OCI-LY7 (cell line): ENCODE measurements at places on chromosomes 5 and 9.
A peak's percentile ranks its signal among the peaks of the same experiment; 100 is the strongest.

- DNase-seq, result no peak
Observed at GRCh38 chr9:104907278-104907951, 20.5 kb downstream of the ABCA1 start.

GRCh38 chr9:101434998-101435397 lies 576 bp downstream of the ALDOB start:
- DNase-seq, result no peak

DNA sequence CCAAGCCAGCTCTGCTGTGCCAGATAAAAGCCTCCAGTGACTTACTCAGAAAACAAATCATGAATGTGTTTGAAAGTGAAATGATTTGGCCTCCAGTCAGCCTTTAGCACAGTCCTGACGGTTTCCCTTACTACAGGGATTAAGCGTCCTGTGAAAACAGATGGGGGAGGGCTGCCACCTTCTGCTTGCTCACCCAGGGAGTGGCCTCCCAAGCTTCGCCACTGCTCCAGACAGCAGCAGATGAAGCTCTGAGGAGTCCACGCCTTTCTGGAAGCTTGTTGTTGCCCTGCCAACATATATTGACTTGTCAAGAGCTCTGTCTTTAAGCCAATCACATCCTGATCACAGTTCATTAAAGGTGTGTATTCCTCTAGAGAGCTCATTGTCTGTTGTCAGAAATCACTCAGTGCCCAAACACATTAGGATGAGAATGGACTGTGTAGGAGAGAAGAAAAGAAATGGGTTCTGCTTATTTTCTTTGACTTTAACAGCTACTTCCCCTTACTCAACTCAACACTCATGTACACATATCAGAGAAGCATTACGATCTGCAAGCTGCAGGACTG lies 4.9 kb upstream of the FYB1 start:
- DNase-seq, result no peak

GRCh38 chr9:38278931-38279679 lies 113.4 kb upstream of the ALDH1B1 start:
- DNase-seq, result no peak

DNA sequence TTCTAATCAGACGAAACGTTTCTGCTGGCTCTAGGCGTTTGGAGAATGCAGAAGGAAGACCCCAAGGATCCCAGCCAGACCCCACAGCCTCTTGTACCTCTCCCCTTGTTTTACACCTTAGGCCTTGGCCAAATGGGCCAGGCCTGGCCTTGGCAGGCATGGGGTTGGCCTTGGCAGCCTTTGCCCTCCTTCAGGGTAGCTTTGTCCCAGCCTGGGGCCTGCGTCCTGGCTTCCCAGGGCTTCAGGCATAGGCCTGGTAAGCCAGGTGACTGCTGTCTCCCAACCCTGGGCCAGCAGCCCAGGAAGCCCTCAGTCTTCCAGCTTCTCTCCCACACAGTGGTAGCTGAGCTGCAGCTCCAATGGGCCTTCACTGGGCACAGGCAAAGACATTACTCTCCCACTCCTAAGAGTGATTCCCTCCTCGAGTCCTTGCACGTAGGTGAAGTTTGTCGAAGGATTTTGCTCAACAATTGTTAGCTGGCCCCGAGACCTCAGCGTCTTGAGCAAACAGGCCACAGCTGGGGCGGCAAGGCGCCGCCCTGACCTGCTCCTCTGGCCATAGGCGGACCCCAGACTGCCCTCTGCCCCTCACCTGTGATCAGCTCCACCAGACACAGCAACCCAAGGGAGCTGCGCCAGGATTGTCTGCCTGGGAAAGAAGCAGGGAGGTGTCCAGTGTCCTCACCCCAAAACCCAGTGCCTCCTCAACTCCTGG lies 1.1 kb upstream of the PITX1 start:
- no peak for DNase-seq

GRCh38 chr5:140213370-140213983 lies 38.5 kb downstream of the CYSTM1 start:
- DNase-seq, result no peak

DNA sequence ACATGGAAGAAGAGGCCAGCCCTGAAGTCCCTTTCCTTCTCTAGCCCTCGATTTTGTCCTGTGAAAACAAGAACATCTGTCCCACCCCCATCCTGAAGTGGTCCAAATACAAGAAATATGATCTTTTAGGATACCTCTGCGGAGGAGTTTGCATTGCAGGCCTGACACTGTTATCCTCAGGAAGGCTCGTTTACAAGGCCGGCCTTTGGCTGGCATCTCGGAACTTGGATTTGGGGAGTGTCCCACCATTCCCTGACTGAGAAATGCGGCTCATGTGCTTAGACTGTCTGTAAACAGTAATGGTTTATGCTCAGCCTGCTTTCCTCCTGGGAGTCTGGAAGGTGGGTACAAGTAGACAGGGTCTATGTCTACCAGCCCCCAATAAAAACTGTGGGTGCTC lies 26.4 kb downstream of the WHRN start:
- DNase-seq, result no peak

- no peak for DNase-seq
Observed at GRCh38 chr5:17232405-17232804, 15.0 kb downstream of the BASP1 start.

- no peak for DNase-seq
Observed at GRCh38 chr5:143261748-143262392, 141.6 kb downstream of the NR3C1 start.

- no peak for DNase-seq
Observed at GRCh38 chr5:17620627-17621026, 10.4 kb downstream of the TAF11L12 start.

DNA sequence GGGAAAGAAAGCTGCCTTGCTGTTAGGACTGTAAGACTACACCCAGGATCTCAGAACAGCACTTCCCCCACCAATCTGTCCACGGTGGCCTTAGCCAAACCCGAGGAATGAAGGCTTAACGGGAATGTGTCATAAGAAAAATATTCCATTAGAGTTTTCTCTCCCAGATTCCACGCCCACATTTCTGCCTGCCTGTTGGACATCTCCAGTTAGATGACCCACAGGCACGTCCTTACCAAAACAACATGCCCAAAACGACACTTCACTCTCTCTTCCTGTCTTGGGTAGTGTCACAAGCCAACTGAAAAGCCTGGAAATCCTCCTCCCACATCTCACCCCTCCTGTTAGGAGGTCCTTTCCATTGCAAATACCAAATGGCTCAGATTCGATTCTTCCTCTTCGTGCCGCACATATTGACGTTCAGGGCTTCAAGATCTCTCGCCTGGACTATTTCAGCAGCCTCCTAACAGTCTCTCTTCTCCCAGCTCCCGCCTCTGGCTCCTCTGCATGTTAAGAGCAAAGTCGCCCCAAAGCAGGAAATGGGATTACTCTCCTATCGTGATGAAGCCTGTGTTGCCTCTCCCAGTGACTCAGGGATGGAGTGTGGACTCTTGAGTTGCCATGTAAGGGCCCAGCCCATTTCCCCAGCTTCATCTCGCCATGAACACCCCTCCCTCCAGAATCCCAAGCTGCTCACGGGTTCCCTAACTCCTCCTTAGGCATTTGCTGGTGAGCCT lies 159.3 kb downstream of the NR3C1 start:
- no peak for DNase-seq

DNA sequence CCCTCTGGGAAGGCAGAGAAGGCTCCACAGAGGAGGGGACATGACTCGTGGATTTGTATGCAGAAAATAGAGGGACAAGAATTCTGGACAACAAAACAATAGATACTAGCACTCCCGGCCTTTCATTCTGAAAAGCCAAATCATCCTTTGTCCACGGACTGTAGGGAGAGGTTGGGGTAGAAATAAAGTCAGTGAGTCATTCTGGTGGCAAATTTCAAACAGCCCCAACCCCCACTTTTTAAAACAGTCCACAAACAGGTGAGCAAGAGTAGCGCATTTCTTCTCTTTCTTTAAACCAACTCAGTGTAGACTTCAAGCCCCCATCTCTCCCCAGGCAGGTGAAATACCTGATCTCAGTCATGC lies 56.1 kb downstream of the PTPDC1 start:
- DNase-seq, result no peak

- DNase-seq, result no peak
Observed at GRCh38 chr5:135561266-135561665, 17.5 kb downstream of the CXCL14 start.

- no peak for DNase-seq
Observed at GRCh38 chr9:121227862-121228261, 26.2 kb upstream of the RAB14 start.

- DNase-seq, result no peak
Observed at GRCh38 chr9:5488221-5489008, 21.9 kb upstream of the PDCD1LG2 start.

- DNase-seq, result no peak
Observed at GRCh38 chr9:133526721-133527321, 2.1 kb upstream of the MYMK start.

DNA sequence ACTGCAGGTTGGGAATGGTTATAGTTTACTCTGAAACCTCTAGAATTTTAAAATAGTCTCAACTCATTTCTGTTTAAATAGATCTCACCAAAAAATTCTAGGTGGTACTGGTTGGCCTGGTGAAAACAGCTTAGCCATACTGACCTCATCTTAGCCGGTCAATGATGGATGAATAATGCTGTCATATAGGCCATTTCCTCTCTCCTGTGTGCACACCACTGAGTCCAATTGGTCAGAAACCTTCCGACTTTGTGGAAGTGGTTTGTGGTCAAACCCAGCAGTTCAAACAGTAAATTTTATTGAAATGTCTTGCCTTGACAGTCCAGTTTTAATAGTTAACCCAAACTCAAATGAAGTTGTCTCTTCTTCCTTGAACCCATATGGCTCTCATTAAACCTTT lies 98.6 kb downstream of the GIN1 start:
- no peak for DNase-seq

DNA sequence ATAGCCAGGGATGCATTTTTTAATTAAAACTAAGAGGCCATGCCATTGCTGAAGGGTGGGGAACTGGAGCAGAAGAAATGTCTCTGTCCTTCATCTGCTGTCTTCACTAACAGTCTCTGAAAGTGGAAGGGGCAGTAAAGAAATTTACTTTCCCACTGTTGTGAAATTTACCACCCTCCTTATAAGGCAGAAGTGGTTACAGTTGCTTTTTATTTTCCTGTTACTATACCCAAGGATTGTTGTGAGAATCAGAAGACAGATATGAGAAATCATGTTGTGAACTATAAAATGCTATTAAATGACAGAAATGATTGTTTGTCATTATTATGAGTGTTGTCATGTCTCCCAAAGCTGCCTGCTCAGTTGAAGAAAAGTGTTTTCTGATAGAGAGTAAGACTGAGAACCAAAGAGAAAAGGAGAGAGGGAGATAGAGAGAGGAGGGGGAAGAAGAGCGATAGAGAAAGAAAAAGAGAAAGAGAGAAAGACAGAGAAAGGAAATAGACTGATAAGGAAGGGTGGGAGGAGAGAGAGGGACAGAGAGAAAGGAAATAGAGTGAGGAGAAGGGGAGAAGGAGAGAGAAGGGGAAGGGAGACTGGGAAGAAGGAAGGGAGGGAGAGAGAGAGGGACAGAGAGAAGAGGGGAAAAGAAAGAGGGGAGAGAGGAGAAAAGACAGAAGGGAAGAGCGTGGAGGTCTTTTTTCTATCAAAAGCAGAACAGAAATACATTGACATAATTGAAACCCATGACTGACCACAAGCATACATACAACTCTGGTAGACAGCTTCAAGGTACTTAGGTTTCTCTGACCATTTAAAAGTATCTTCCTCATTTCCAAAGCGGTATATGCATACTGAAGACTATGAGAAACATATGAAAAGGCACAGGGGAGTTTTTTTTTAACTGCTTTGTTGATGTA lies 22.5 kb downstream of the SEC61B start:
- DNase-seq, result peak; percentile 50

- no peak for DNase-seq
Observed at GRCh38 chr5:123880875-123881274, 368.9 kb downstream of the CSNK1G3 start.
